ENCODE measurements at places on chromosomes 16 and 17.

DNA sequence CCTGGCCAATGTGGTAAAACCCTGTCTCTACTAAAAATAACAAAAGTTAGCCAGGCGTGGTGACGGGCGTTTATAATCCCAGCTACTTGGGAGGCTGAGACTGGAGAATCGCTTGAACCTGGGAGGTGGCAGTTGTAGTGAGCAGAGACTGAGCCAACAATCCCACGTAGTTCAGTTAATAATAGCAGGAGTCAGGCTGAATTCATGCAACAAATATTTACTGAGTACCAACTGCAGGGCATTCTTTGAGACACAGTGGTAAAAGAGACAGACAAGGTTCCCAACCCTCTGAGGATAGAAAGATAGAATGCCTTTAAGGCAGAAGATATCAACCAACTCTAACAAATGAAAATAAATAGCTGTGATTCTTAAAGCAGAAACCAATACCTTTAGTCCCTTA, 39.1 kb downstream of the SPOP start:
- DNase-seq = no peak

- no peak for DNase-seq
Observed at GRCh38 chr17:41251261-41251660, 1.8 kb downstream of the KRTAP9-4 start.

DNA sequence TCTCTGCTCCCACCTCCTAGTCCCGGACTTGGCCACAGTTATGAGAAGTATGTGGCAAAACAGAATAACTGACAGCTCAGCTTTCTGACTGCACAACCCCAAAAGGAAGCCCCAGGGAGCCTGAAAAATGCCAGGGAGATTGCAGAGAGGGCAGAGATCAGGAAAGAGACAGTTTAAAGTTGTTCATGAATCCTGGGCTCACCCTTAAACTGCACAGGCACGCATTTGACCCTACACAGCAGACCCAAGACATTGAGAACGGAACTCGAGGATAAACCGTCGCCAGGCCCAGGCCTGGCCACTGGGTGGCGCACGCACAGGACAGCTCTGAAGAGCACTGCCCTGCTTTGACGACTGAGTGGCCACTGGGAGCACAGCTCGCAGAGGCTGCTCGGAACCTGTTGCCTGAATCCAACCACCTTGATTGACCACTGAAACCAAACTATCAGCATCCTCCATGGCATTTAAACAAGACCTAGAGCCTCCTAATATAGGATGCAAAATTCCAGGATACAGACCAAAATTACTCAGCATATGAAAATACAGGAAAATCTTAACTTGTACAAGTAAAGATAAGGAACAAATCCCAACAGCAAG, 114.0 kb downstream of the C16orf95 start:
- DNase-seq = peak; percentile 97

DNA sequence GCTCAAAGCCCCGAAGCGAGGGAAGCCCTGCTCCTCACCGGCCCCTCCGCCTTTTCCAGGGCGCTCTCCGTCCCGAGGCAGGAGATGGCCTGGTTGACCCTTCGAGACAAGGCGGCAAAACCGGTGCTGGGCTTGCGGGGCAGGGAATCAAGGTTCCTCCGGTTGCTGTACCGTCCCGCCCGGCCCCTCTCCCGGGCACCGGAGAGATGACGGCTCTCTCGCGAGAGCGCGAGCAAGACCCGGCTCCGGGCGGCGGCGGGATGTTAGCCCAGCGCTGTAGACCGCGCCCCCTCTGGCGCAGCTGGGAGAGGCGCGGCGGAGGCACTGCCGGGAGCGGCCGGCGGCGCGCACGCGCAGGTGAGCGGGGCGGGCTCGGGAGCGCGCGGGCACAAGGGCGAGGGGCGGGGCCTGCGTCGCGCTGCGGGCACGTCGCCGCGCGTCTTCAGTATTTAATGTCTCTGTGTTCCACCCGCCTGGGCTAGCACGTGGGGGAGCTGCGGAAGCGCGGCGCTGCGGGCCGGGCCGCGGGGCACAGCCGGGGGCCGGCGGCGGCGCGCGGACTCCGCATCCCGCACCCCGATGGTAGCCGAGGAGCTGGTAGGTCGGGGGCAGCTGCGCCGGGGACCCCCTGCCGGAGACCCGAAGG, at the start of gene AKAP1:
AKAP1 (plus strand) TSS at position 445 of the 646 bp plus-strand sequence. CDS start 20,219 bp downstream, outside the sequence.
- peak; percentile 95 for DNase-seq

GRCh38 chr16:83211711-83212110, 584.9 kb downstream of the CDH13 start:
- peak; percentile 26 for DNase-seq

- no peak for DNase-seq
Observed at GRCh38 chr16:86203557-86204275, 304.8 kb downstream of the IRF8 start.

DNA sequence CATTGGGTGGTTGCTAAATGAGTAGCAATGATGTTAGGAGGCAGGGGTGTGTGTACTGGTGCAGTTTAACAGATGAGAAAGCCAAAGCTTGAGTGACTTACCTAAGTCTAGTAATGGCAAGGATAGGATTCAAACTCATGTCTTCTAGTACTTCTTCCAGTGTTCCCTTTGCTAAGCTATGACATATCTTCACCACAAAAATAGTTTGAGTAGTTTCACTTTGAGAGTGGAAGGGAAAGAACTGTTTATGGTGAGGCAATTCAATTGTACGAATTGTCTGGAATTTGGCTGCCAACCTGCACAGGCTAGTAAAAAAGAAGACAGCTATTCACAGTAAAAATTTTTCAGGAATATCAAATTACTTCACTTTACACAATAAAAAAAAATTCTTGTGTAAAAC, 138.0 kb downstream of the NLK start:
- DNase-seq = peak; percentile 47

DNA sequence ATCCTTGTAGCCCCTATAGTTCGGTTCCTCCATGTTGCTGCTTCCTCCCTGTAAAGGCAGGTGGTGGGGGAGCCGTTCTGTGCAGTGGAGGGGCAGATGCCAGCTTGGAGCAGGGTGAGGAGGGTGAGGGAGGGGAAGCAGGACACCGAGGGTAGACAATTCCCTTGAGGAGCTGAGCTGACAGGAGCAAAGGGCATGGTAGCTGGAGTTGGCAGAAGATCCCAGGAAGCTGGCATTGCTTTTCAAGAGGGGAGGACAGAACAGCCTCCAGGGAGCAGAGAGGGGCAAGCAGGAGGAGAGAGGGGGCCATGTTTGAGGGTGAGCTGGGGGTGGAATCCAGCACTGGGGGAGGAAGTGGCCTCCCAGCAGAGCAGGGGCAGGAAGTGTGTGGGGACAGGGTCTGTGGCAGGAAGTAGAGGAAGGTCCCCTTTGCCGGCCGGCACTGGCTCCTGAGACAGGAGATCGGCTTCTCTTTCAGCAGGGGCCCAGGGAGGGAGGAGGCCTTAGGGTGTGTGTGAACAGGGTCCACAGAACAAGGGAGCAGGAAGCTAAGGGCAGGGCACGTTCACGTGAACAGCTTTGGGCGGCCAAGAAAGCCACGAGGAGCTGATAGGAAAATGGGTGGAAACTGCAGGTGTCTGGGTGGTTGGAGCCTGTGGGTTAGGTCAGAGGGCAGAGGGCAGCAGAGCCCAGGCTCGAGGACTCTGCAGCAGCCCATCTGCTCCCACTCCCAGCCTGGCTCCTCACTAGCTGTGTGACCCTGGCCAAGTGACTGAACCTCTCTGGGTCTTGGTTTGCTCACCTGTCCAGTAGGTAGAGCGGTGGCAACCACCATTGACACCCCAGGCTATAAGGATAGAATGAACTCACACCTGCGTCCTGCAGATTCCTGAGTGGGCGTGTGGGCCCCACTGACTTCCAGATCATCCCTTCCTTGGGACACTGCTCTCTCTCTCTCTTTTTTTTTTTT, 17.5 kb upstream of the SPNS2 start:
- no peak for DNase-seq

- DNase-seq = peak; percentile 74
Observed at GRCh38 chr16:78122774-78123315, 23.4 kb downstream of the WWOX start.

GRCh38 chr16:4583906-4584305, 27.8 kb downstream of the C16orf96 start:
- no peak for DNase-seq

DNA sequence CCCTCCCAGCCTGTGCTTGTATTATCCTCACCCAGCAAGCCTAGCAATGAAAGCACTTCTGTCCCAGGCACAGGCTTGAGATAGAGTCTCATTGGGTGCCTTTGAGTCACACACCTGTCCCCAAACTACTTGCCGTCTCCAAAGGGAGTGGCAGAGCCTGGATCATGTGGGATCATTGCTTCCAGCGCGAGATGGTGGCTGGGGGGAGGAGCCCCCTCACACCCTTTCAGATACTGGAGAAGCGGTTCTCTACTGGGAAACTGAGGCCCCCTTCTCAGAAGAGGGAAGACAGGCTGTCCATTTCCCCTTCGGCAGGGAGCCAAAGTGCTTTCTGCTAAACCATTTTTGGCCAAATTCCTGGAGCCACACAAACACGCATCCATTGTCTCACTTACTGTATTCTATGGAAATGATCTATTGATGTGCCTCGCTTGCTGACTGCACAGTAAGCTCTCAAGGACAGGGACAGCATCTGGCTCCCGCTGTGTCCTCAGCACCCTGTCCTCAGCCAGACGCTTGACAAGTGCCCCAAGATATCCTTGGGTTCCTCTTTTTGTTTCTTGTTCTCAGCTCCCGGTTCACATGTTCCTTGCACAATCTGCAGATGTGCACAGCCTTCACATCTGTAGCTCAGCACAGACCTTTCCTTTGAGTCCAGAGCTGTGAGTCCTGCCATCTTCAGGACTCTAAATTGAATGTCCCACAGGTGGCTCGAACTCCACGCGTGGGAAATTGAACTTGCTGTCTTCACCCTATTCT, 26.0 kb upstream of the DLX3 start:
- DNase-seq = no peak

GRCh38 chr16:57159447-57159846, 26.4 kb downstream of the PSME3IP1 start:
- no peak for DNase-seq

- DNase-seq = no peak
Observed at GRCh38 chr16:76985392-76986045, 205.5 kb upstream of the MON1B start.

DNA sequence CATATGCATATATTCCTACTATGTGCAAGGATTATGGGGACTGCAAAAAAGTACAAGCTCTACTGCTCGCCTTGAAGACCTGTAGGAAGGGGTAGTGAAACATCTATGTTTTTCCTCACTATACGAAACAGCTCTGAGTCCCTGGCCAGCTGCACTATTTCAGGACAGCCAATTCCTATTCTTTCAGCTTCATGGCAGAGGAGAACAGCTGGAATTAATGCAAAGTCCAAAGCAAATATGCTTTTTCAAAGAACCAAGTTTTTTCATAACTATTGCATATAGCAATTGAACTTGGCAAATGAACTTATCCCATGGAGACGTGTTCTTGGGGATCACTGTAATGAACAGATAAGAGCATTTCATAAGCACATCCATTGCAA, 122.3 kb downstream of the SPACA3 start:
- no peak for DNase-seq

DNA sequence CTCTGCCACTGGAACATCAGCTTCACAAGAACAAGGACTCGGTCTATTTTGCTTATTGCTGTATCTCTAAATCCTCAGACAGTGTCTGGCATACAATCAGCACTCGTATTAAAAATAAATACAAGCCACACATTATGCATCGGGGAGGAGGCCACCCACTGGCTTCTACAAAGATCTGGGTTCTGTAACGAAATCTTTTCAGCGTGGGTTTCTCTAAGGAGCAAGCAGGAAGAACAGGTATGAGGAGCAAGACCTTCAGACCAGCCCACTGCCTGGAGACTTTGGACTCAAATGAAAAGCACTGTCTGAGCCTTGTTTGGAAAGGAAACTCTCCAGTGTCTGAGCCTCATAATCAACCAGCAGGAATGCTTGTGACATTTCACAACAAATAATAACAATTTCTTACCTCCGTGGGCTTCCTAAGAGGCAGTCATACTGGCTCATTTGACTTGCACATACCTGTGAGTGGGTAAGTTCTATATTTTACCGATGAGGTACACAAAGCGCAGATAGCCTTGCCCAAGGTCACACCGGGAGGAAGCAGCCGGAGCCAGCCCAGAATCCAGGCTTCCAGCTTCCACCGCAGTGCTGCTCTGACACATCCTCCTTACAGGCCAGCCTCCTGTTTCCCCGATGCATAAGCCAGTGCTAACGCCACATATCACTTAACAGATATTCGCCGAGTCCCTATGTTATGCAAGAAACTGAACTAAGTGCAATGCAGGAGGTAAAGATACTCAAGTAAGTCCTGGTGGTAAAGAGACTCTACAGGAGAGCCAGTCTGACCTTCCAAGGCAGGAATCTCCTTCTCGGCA, 118.6 kb upstream of the TNRC6C start:
- peak; percentile 19 for DNase-seq

GRCh38 chr17:3400055-3400454, 1.8 kb upstream of the OR1E1 start:
- no peak for DNase-seq

DNA sequence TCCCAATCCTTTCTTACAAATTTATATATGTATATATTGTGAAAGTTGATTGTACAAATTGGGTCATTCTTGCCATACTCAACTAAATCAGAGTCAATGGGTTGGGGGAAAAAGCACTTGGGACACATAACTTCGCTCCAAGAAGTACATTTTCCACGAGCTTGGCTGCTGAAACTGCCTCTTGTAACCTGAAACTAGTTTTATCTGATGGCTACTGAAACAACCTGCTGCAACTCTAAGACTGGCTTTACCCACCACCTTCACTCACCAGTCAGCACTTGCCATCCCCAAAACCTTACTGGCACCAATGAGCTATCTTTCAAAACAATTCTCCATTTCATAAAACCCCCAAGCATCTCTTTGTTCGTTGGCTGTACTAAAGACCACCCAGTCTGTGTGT, 14.5 kb upstream of the MYCBPAP start:
- DNase-seq = no peak

Data from fibroblast of skin of scalp (primary cell).